ENCODE measurements at places on chromosomes 2 and 18. TPM values are rescaled to one million over a fixed set of nuclear protein-coding genes. Genes with fewer than 3 reads are reported as not detected.

IL18RAP gene
- not detected for total RNA-seq

FEV gene
- not detected for total RNA-seq

TBR1 gene
- 0.13 TPM for total RNA-seq

CYS1 gene
- total RNA-seq: not detected

DNA sequence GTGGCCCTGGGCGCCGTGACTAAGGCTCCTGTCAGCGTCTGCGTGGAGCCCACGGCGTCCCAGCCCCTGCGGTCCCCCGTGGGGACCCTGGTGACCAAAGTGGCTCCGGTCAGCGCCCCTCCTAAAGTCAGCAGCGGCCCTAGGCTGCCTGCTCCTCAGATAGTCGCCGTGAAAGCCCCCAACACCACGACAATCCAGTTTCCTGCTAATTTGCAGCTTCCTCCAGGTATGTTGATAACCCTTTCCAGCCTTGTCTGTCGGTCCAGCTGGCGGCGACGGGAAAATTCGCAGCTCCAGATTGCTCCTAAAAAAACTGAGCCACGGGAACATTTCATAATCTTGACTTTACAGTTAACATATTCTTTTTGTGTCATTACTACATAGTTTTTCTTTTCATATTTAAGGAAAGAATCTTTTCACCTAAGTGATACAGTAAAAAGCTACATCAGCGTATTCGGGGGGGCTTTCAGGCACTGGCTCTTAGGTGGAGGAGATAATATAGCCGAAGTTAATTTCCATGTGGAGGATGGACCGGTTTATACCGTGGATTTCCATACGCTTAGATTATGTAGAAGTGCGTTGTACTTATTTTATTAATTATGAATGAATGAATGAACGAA lies 916 bp downstream of the TAF4B start:
- H3K4me3 ChIP-seq: peak overlapping the region; percentile 92
- no peaks in the 10 kb centered on the region for H3K36me3 ChIP-seq
- no peaks in the 10 kb centered on the region for H3K27me3 ChIP-seq
- peak overlapping the region; percentile 84 for H3K27ac ChIP-seq
- DNase-seq: peak; percentile 9

DNA sequence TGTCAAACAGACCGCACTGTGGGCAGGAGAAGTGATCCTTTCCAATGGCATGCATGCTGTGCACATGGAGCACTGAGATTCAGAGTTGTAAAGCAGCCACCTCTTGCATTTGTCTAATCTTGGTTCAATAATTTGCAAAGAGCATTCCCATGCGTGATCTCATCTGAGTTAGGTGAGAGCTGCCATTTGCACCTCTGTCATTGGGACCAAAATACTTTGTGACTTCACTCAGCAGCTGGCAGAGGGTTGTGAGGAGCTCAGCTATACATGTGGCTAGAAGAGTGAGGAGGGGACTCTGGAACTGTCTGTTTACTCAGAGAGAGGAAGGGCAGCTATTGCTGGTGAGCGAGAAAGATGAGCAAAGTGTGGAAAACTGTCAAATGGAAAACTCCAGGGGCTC lies 265.1 kb upstream of the TNP1 start:
- no peak overlapping the region for H3K4me3 ChIP-seq
- no peaks in the 10 kb centered on the region for H3K4me1 ChIP-seq
- H3K27me3 ChIP-seq: no peaks in the 10 kb centered on the region
- no peak overlapping the region for H3K27ac ChIP-seq
- H3K36me3 ChIP-seq: no peaks in the 10 kb centered on the region

DNA sequence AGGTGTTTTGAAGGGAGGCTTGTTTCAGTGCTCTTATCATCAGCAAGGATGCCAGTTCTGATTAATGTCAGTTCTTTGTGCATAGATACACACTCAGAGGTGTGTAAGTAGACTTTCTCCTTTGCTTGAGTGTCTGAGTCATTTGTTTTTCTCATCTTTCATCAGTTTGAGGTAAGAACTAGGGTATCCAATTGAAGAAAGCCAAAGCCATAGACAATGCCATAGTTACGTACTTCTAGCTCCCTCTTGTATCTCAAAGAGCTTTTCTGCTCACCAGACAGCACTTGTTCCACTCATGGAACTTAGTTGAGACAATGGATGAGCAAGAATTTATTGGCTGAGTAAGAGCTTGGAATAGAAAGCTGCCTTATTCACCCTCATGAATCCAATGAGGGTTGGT lies 520.1 kb downstream of the PIK3C3 start:
- no peak overlapping the region for H3K27ac ChIP-seq
- no peaks in the 10 kb centered on the region for H3K4me1 ChIP-seq
- DNase-seq: no peak

GRCh38 chr18:21194871-21195771 lies 46.9 kb upstream of the GREB1L start:
- no peaks in the 10 kb centered on the region for H3K27me3 ChIP-seq
- no peaks in the 10 kb centered on the region for H3K36me3 ChIP-seq
- no peak for DNase-seq
- no peak overlapping the region for H3K27ac ChIP-seq
- no peak overlapping the region for H3K4me3 ChIP-seq

- H3K27me3 ChIP-seq: no peaks in the 10 kb centered on the region
- DNase-seq: peak; percentile 69
- no peaks in the 10 kb centered on the region for H3K36me3 ChIP-seq
- no peaks in the 10 kb centered on the region for H3K4me1 ChIP-seq
- no peak overlapping the region for H3K4me3 ChIP-seq
Measured at GRCh38 chr2:219171231-219171651, 1.4 kb upstream of the SLC23A3 start.

GRCh38 chr2:122081751-122082150 lies 326.3 kb downstream of the TSN start:
- no peak overlapping the region for H3K27ac ChIP-seq
- no peak for DNase-seq
- H3K4me1 ChIP-seq: no peaks in the 10 kb centered on the region
- no peak overlapping the region for H3K4me3 ChIP-seq
- H3K27me3 ChIP-seq: no peaks in the 10 kb centered on the region
- H3K36me3 ChIP-seq: no peaks in the 10 kb centered on the region

- H3K4me3 ChIP-seq: no peak overlapping the region
- H3K27ac ChIP-seq: no peak overlapping the region
- no peak for DNase-seq
- H3K4me1 ChIP-seq: no peaks in the 10 kb centered on the region
Measured at GRCh38 chr2:168037778-168038177, 209.6 kb downstream of the STK39 start.

DNA sequence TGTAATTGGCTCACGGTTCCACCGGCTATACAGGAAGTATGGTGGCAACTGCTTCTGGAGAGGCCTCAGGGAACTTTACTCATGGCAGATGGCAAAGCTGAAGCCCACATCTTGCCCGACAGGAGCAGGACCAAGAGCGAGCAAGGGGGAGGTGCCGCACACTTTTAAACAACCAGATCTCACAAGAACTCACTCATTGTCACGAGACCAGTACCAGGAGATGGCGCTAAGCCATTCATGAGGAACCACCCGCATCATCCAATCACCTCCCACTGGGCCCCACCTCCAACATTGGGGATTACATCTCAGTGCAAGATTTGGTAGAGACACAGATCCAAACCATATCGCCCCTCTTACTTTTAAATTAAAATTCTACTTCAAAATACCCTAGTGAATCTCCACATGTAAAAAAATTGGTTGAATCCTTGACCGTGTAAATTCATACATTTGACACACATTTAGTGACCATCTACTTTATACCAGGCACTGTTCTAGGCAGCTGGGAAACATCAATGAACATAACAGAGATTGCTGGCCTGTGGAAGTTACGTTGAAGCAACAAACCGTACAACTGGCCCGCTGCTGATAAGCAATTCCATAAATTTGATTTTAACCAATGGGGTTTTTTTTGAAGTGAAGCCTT lies 87.6 kb downstream of the ALPK2 start:
- no peak overlapping the region for H3K4me3 ChIP-seq
- peaks cover 3% of the 10 kb centered on the region for H3K4me1 ChIP-seq
- H3K36me3 ChIP-seq: no peaks in the 10 kb centered on the region
- peak; percentile 5 for DNase-seq
- no peaks in the 10 kb centered on the region for H3K27me3 ChIP-seq

DNA sequence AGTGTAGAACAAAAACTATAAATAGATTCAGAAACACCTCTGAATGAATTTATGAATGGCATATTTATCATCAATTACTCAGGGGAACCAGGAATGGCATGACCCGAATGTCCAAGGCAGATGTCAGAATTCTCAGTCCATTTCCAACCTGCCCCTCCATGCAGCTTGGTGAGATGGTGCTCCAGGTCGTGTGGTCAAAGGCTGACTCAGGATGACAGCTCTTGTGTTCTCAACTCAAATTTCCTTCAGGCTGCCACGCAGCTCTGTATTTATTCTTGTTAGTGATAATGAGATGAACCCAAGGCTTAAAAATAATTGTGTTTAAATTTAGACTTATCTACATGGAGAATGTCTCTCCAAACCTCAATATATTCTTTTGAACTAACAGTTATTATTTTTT lies 146.9 kb downstream of the METTL4 start:
- H3K27ac ChIP-seq: no peak overlapping the region
- H3K27me3 ChIP-seq: no peaks in the 10 kb centered on the region
- H3K4me3 ChIP-seq: no peak overlapping the region
- DNase-seq: no peak

- H3K27me3 ChIP-seq: peaks cover 18% of the 10 kb centered on the region
- H3K4me3 ChIP-seq: no peak overlapping the region
- H3K4me1 ChIP-seq: peaks cover 9% of the 10 kb centered on the region
Measured at GRCh38 chr2:70895249-70895648, 40.5 kb upstream of the ATP6V1B1 start.

- H3K4me3 ChIP-seq: no peak overlapping the region
Measured at GRCh38 chr2:17164550-17164949, 353.7 kb downstream of the RAD51AP2 start.

- H3K27me3 ChIP-seq: no peaks in the 10 kb centered on the region
- DNase-seq: no peak
- H3K4me3 ChIP-seq: no peak overlapping the region
- H3K27ac ChIP-seq: no peak overlapping the region
- H3K36me3 ChIP-seq: peaks cover 18% of the 10 kb centered on the region
- peaks cover 9% of the 10 kb centered on the region for H3K4me1 ChIP-seq
Measured at GRCh38 chr2:151730262-151730975, 3.9 kb downstream of the NEB start.

DNA sequence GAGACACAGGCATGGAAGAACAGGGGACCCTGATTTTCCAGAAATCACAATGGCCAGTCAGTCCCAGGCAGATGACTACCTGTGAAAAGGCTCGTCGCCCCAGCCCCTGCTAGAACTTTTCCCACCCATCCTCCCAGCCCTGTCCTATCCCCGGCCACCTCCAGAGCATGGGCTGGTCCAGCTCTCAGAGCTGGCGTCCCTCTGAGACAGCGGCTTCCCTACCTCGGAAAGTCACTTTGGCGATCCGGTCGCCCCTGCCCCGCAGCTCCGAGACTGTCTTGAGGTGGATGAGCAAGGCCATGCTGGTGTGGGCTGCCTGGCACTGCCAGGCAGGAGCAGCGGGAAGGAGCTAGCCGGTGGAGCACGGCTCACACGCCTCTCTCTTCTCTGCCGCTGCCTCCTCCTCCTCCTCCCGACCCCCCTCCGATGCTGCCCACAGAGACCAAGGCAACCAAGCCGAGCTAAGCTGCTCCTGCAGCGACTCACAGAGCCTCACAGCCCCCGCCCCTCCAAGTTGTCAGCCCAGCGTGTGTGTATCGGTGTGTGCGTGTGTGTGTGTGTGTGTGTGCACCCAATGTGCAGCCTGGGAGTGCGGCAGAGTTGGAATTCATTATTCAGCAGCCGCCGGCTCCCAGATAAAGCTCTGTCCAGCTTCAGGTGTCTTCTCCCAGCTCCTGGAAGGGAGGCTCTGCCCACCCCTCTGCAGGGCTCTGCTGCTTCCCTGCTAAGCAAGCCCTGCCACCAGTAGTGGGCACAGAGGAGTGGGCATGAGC lies 80.5 kb upstream of the OTOF start:
- no peak for DNase-seq
- H3K27ac ChIP-seq: no peak overlapping the region
- H3K4me1 ChIP-seq: 0 out of 2 replicates have a peak, but pooled peaks cover 2% of the 10 kb centered on the region
- H3K4me3 ChIP-seq: no peak overlapping the region
- no peaks in the 10 kb centered on the region for H3K36me3 ChIP-seq

GRCh38 chr18:56076723-56077122 lies 488.7 kb upstream of the TCF4 start:
- no peaks in the 10 kb centered on the region for H3K4me1 ChIP-seq
- no peak overlapping the region for H3K4me3 ChIP-seq
- H3K27ac ChIP-seq: no peak overlapping the region
- no peak for DNase-seq
- no peaks in the 10 kb centered on the region for H3K27me3 ChIP-seq

DNA sequence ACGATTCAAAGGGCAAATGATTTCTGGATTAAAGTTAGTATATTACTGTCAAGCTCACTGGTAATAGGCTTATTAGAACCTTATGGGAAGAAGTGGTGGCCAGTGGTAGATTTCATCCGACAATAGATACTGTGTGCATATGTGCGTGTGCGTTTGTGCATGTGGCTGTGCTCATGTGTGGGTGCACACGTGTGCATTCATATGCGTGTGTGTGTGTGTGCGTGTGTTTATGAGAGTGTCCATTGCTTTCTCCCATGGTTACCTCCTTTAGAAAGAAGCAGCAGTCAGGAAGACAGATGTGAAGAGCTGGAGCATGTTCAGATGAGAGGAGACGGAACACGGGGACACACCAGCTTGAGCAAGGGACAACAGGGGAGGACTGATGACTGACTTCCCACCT lies 8.9 kb upstream of the MROH2A start:
- no peak overlapping the region for H3K27ac ChIP-seq
- no peak overlapping the region for H3K4me3 ChIP-seq
- no peaks in the 10 kb centered on the region for H3K4me1 ChIP-seq
- no peak for DNase-seq
- H3K36me3 ChIP-seq: no peaks in the 10 kb centered on the region
- peaks cover 8% of the 10 kb centered on the region for H3K27me3 ChIP-seq

- H3K36me3 ChIP-seq: no peaks in the 10 kb centered on the region
- no peak overlapping the region for H3K27ac ChIP-seq
- no peaks in the 10 kb centered on the region for H3K27me3 ChIP-seq
- no peaks in the 10 kb centered on the region for H3K4me1 ChIP-seq
- DNase-seq: no peak
Measured at GRCh38 chr2:204586444-204587180, 41.3 kb downstream of the PARD3B start.

DNA sequence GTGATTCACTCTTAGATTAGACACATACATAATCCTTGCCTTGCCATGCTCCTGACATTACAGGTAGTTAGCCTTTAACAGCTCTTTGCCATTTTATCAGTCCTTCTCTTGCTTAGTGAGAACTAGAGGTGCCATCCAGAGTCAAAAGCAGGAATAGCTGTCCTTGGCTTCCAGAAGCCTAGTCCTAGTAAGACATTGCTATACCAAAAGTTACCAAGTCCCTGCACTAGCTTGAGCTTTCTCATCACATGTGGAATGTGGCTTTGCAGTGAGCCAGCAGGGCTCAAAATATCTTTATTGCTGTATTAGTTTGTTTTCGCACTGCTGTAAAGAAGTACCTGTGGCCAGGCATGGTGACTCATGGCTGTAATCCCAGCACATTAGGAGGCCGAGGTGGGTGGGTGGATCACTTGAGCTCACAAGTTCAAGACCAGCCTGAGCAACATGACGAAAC lies 104.7 kb upstream of the NOSTRIN start:
- no peaks in the 10 kb centered on the region for H3K4me1 ChIP-seq
- no peaks in the 10 kb centered on the region for H3K27me3 ChIP-seq
- H3K36me3 ChIP-seq: 0 out of 2 replicates have a peak, but pooled peaks cover 5% of the 10 kb centered on the region
- no peak overlapping the region for H3K4me3 ChIP-seq
- DNase-seq: no peak
- no peak overlapping the region for H3K27ac ChIP-seq

GRCh38 chr18:3693410-3693809 lies 243.4 kb downstream of the TGIF1 start:
- H3K4me3 ChIP-seq: no peak overlapping the region
- H3K27ac ChIP-seq: no peak overlapping the region
- H3K4me1 ChIP-seq: peaks cover 13% of the 10 kb centered on the region
- H3K27me3 ChIP-seq: no peaks in the 10 kb centered on the region
- DNase-seq: no peak
